MCF 10A (cell line): ENCODE measurements at places on chromosomes 6 and 20.

GRCh38 chr20:63846128-63846771, 15.0 kb upstream of the ABHD16B start:
- H3K27me3 ChIP-seq: peaks cover 20% of the 10 kb centered on the region
- peaks cover 6% of the 10 kb centered on the region for H3K36me3 ChIP-seq
- no peaks in the 10 kb centered on the region for H3K4me1 ChIP-seq
- no peak overlapping the region for H3K27ac ChIP-seq
- DNase-seq: peak; percentile 52

DNA sequence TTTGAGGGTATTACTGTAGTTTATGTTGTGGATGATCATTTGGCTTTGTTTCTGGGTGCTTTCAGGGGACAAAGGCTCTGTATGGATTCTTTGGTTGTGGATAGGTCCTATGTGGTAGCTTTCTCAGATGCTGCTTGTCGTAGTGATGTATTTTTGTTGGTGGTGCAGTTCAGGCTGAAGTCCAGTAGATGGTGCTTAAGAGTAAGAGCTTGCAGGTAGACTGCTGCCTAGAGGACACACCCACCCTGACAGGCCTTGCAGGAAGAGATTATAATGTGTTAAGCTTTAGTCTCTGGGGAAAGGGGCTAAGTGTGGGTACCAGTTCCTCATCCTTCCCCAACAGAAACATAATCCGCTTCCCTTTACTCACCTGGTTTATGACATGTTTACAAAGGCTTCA, 62.6 kb upstream of the ADGRB3 start:
- H3K4me1 ChIP-seq: no peaks in the 10 kb centered on the region
- H3K36me3 ChIP-seq: no peaks in the 10 kb centered on the region
- H3K4me3 ChIP-seq: no peak overlapping the region

DNA sequence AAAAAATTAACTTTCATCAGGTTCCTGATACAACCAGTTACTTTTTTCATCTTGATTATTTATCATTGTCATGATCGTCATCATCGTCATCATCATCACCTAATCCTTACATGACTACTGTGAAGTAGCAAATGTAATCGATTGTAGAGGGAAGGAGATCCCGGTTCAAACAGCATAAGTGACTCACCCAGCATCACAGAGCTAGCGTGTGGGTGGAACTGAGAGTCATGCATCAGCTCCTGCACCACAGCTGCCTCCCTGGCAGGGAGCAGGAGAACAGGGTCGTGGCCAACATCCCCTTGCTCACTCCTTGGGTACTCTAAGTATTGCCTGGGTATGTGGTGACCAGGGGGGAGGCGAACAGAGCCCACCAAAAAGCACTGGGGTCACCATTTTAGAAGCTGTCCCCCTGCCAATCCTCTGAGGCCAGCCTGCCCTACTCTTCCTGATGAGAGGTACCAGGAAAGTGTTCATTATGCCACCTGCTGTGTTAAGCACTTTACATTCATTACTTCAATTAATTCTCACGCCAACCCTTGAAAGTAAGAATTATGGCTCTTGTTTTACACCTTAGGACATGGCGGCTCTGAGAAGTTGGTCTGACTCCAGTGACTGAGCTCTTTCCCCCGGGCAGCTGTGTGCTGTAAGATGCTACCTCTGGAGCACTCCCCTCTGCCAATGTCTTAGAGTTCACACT, 425.2 kb downstream of the CD83 start:
- peak; percentile 68 for DNase-seq
- peaks cover 4% of the 10 kb centered on the region for H3K36me3 ChIP-seq
- H3K4me1 ChIP-seq: peaks cover 13% of the 10 kb centered on the region
- H3K27me3 ChIP-seq: no peaks in the 10 kb centered on the region
- H3K27ac ChIP-seq: no peak overlapping the region

DNA sequence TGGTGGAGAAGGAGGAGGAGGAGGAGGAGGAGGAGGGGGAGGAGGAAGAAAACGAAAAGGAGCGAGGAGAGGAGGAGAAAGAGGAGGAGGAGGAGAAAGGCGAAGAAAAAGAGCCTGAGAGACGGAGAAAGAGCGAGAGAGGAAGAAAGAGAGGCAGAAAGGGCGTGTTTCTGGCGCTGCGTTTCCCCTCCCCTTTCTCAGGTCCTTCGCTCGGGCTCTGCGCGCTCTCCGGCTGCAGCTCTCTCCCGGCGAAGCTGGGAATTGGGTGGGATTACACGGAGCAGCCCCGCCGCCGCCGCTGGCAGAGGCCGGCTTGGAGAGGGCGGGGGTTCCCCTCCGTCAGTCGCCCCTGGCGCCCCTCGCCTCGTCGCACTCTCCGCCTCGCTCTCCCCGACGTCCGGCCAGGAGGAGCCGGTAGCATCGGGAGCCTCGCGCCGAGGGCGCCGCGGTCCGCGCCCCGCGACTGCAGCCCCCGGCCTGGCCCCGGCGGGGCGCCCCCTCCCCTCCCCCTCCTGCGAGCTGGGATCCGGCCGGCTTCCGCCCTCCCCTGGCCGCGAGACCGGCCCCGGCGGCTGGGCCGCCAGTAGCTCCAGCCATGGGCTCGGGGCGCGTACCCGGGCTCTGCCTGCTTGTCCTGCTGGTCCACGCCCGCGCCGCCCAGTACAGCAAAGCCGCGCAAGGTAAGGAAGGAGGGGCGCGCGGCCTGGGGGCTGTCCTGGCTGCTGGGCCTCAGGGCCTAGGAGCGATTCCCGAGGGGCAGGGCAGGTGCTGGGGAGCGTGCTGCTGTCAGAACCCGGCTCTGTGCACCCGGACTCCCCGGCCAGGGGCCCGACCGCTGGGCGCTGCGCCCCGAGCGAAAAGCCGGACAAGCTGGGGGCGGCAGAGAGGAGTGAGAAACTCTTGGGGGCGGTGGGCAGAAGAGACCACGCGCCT, at the start of gene SCUBE3:
Gene SCUBE3 (plus strand): TSS at position 133 of the 933 bp plus-strand sequence. CDS start 463 bp downstream, at position 596.
- H3K36me3 ChIP-seq: peaks cover 6% of the 10 kb centered on the region
- no peak within 1 kb of the TSS for H3K27ac ChIP-seq
- no peak within 1 kb of the TSS for H3K4me3 ChIP-seq
- H3K27me3 ChIP-seq: peaks cover 39% of the 10 kb centered on the region
- H3K4me1 ChIP-seq: peaks cover 4% of the 10 kb centered on the region
